ENCODE measurements at places on chromosomes 5 and 9.
A peak's percentile ranks its signal among the peaks of the same experiment; 100 is the strongest.

DNA sequence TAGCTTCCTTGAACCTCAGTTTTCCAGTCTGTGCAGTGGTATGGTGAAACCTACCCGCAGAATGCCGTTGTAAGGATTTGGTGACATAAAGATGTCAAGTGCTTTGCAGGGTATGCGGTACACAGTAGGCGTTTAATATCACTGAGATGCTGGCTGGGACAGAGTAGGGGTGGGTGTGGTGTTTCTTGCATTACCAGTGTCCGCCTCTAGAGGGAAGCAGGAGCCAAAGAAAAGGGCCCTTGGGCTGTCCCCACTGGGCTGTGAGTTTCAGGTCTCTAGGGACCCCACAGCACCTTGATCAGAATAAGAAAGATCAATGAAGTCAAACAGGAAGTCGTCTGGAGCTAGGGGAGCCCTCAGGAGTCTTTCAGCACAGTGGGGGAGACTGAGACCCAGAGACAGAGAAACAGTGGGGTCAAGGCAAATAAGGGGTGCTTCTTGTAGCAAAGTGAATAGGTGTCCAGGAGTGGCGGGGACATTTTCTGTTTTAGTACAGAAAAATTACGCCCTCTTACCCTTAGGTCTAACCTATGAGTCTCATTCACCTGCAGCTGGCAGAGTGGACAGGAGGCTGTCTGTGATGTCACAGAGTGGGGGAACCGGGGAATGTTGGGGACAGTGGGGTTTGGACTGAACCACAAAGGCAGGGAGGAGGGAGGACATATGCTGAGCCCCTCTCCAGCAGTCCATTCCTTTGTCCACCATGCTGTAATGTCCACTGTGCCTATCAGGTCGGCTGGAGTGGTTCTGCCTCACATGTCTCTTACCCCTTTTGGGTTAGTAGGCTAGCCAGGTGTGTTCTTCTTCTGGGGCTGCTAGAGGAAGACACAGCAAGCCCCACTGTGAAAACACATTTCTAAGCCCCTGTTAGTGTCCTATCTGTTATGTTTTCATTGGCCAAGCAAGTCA lies 4.7 kb upstream of the TEX53 start:
- DNase-seq: peak; percentile 53

GRCh38 chr5:73022471-73023169 lies 66.8 kb downstream of the FCHO2 start:
- DNase-seq: no peak

DNA sequence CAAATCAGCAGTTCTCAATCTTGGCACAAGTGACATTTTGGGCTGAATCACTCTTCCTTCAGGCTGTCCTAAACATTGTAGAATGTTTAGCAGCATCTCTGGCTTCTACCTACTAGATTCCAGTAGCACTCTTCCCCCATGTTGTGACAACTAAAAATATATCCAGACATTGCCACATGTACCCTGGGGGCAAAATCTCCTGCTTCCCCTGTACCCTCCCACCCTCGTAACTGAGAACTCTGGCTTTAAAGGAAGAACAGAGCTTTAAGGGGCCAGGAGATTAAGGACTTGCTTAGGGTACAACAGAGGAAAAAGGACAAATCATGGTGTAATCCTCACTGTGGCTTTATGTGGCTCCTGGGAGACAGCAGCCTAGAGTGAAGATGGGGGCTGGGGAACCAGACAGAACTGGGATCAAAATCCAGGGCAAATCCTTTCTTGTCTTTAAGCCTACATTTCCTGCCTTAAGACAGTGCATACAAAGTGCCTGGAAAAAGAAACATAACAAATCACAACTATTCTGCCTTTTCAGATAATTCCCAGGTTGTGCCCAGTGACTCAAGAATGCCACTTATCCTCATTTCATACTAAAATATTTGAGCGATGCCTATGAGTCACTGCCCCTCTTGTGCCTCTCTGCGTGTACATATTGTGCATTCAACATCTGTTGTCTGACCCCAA lies 109.3 kb downstream of the DAPK1 start:
- DNase-seq: no peak

GRCh38 chr9:137157618-137158415 lies 12.0 kb downstream of the LRRC26 start:
- no peak for DNase-seq

DNA sequence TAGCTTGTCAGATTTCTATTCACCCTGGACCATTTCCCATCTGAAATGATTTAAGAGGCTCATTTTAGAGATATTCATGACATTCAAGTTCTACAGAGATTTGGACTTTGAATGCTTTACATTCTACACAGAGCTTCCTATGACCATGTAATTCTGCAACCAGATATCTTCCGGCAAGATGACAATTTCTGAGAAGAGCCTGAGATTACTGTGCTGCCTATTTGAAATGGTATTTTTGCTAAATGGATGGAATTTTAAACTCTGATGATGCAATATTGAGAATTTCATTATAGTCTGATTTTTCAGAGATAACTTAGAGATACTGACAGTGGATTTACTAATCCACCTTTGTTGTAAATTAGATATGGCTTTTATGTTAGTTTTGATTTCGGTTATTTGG lies 16.0 kb upstream of the ACOT12 start:
- DNase-seq: no peak

- DNase-seq: no peak
Measured at GRCh38 chr9:107976767-107977166, 487.2 kb upstream of the KLF4 start.

DNA sequence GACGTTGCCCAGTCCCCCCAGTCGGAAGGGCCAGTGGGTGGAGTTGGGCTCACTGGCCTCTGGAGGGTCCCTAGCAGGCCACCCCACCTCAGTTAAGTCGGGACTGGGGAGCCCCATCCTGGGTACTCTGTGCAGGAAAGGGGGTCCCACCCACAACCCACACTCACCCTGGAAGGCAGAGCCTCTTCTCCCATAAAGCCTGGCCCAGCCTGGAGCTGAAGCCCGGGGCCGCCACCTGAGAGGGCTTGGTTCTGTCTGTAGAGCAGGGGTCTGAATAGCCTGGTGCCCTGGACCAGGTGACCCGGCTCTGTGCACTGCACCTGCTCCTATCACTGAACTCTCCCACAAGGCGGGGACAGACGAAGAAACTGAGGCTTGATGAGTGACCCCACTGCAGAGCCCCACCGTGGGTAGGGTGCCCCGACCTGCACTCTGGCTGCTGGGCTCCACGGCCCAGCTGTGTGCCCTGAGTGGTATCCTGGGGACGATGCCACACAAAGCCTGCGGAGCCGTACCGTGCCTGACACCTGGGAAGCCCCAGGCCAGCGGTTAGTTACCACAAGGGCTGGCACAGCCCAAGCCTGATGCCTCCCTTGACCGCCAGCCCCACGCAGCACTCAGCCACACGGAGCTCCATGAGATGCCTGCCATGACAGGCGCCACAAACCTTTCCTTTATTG lies 7.3 kb downstream of the PTGES2 start:
- DNase-seq: no peak

DNA sequence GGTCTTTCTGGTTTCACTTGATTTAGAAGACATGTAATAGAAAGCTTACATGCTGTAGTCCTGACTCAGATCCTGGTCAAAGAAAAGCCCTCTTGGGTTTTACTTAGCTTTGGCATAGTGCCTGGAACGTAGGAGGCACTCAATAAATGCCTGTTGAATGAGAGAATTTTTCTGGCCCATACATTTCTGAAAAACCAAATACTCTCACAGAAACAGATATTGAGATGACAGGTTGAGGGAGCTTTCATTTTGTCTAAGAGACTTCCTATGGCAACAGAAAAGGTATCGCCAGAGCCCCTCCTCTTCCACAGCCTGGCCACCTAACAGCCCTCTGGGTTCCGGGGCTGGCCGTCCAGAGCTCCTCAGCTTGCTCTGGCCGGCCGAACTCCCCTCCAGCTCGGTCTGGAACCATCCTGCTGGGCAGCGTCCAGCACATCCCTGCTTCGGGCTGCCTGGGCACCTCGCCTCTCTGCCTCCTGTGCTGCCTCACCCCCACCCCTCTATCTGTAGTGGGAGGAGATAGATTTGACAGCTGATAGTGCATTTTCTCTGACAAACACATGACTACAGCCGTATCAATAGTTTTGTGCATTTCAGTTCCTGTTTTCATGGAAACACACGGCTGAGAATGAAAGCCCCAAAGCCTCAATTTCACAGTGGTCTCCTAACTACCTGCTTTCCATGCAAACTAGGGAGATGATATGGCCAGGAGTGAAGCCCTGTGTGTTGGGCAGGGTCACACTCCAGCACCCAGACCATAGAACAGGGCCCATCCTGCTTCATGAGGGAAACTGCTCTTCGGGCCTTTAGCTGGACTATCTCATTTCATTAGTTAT lies 1.1 kb downstream of the IL4 start:
- no peak for DNase-seq

GRCh38 chr5:128126241-128126640 lies 42.7 kb downstream of the SLC12A2 start:
- no peak for DNase-seq

DNA sequence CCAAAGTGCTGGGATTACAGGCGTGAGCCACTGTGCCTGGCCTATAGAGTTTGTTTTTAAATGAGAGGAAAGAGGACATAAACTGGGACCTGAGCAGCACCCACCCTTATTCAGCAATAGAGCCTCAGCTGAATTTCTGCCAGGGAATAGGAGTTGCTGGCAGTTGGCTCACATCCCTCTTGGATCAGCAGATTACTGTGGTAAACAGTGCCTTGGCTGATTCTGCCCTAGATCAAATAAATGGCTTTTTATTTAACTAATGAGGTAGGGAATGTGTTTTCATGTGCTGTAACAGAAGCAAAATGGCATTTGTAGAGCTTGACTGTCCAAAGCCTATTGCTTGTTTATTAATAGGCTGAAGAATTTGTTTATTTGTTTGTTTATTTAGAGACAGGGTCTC lies 2.1 kb downstream of the ARHGEF37 start:
- no peak for DNase-seq

DNA sequence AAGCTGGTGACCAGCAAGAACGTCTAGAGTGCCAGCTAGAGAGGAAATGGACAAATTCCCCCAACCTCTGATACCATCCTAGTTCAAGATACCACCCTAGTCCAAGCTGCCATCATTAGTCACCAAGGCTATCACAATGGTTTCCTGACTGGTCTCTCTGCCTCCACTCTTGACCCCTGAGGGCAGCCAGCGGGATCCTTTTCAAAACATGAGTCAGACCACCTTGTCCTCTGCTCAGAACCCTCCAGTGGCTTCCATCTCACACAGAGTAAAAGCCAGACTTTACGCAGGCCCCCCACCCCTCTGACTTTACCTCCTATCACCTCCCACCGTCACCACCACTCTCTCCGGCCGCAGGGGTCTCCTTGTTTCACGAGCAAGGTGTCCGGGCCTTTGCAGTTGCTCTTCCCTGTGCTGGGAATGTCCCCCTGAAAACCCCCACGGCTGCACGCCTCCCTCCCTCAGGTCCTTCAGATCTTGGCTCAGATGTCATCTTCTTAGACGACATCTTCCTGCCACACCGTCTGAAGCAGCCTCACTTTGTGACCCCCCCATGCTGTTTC lies 42.2 kb upstream of the FBXW11 start:
- no peak for DNase-seq

GRCh38 chr9:34986540-34987047 lies 3.0 kb upstream of the DNAJB5 start:
- DNase-seq: no peak

GRCh38 chr9:88915916-88916315 lies 75.4 kb upstream of the S1PR3 start:
- no peak for DNase-seq

DNA sequence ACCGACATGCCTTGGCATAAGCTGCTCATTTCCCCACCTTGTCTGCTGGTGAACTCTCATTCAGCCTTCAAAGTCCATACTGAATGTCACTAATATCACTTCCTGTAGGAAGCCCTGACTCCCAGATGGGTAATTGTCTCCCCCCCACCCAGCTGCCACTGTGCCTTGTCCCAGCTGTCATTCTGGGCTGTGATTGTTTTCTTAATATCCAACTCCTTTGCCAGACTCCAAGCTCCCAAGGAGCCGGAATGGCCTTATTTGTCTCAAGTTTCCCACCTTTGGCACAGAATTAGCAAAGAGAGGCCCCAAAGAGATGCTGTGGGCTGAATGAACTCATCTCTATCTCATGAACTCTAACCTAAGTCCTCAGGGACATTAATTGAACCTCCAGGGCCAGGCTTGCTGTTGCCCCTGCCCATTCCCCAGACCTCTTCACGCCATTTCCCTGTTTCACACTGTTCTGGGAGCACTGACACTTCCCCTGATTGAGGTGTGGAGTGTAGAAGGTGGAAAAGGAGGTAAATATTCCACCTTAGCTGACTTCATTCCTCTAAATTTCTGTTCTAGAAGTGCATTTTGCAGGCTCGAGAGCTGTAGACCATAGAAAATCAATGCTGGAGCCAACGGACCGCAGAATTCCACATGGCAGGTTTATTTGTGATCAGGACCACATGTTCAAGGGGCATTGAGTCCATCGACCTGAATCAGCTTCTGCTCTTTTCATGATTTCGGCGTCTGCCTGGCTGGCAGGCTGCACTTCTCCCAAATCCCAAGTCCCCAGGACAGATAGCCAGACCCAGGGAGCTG lies 4.9 kb upstream of the SH3PXD2B start:
- DNase-seq: no peak

- DNase-seq: no peak
Measured at GRCh38 chr5:13625616-13626198, 318.8 kb downstream of the DNAH5 start.

DNA sequence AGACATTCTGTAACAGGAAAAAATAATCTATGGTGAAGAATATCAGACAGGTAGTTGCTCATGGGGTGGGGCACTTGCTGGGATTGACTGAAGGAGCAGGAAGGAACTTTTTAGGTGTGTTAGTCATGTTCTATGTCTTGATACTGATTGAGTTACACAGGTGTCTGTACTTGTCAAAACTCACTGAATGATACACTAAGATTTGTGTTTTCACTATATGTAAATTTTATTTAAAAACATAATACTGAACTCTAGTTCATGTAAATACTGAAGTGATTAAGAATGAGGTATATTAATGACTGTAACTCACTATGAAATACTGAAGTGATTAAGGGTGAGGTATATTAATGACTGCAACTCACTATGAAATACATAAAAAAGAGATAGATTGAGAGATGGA lies 28.5 kb downstream of the IL6ST start:
- DNase-seq: no peak

- DNase-seq: no peak
Measured at GRCh38 chr5:40446910-40447309, 232.8 kb upstream of the PTGER4 start.

DNA sequence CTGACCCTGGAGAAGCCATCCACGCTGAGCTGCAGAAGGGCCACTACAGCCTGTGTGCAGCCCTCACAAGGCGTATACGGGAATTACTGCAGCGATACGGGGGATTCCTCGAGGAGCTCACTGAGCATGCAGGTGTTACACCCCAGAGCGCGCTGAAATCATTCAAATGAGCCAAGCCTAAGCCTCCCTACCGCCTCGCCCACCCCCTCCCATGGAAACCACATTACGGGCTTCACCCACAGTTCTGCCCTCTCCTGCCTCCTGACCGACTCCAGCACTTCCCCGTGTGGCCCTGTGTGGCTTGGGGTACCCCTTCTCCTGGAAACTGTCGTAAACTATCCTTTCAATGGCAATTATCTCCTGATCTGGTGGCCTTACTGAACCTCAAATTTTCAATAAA lies 13.3 kb downstream of the SURF6 start:
- DNase-seq: no peak
